ENCODE measurements at places on chromosomes 4 and X. TPM values are rescaled to one million over a fixed set of nuclear protein-coding genes. Genes with fewer than 3 reads are reported as not detected.

The ZNF185 gene
- 98.2 TPM for total RNA-seq

The FAAH2 gene
- total RNA-seq, result 10.6 TPM

The DCAF4L1 gene
- total RNA-seq, result not detected

The PDLIM3 gene
- total RNA-seq, result 148 TPM

The ARMCX1 gene
- total RNA-seq, result 28.5 TPM

- no peaks in the 10 kb centered on the region for H3K4me1 ChIP-seq
- no peaks in the 10 kb centered on the region for H3K36me3 ChIP-seq
- no peak overlapping the region for H3K27ac ChIP-seq
- H3K4me3 ChIP-seq, result no peak overlapping the region
- DNase-seq, result no peak
- no peaks in the 10 kb centered on the region for H3K27me3 ChIP-seq
These were observed 94.1 kb upstream of the ACSL4 start for GRCh38 chrX:109826954-109827708.

GRCh38 chrX:19647731-19648588 lies 132.7 kb upstream of the MAP3K15 start:
- H3K36me3 ChIP-seq, result no peaks in the 10 kb centered on the region
- no peak overlapping the region for H3K27ac ChIP-seq
- H3K27me3 ChIP-seq, result no peaks in the 10 kb centered on the region
- H3K4me3 ChIP-seq, result no peak overlapping the region
- no peaks in the 10 kb centered on the region for H3K4me1 ChIP-seq

DNA sequence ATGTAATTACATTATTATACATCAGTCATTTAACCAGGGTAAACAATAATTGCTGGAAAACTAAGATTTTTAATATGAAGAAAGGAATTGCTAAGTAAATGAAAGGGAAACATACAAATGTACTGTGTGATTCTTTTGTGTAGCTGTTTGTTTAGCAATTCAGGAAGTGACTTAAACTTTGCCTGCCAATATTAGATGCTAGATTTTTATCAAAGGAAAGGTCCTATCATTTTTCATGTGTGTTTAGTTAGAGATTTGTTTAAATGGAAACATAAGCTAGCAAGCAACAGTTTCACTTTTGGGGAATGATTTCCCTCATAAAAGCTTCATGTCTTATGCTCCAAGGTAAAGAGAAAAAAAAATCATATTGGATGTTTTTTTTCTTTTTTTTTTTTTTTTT lies 95.1 kb upstream of the LIMCH1 start:
- peaks cover 9% of the 10 kb centered on the region for H3K4me1 ChIP-seq
- H3K4me3 ChIP-seq, result no peak overlapping the region
- H3K36me3 ChIP-seq, result no peaks in the 10 kb centered on the region
- DNase-seq, result no peak

- no peaks in the 10 kb centered on the region for H3K36me3 ChIP-seq
- no peaks in the 10 kb centered on the region for H3K27me3 ChIP-seq
- H3K27ac ChIP-seq, result no peak overlapping the region
- no peak overlapping the region for H3K4me3 ChIP-seq
- DNase-seq, result no peak
These were observed 1.4 kb downstream of the TREX2 start for GRCh38 chrX:153444333-153445011.

DNA sequence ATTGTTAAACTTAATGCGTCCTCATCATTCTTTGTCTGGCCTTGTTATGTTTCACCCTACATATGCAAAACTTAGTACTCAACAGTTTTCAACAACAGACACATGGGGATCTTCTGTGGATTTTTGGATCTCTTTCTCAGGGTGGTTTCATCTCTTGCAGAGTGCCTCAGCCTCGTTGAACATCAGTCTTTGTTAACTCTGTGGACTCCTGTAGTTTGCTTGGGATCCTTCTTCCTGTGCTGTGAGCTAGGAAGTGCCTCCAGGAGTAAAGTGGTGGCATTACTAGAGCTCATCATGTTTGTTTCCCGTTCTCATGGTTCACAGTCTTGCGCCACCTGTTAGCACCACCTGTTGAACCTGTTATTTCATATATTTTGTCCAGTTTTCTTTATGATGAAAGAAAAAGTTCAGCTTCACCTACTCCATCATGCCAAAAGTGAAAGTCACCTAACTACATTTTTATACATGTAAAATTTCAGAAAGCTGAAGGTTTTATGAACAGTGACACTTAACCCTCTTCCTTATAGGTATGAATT lies 27.5 kb upstream of the NDUFC1 start:
- H3K4me1 ChIP-seq, result peaks cover 5% of the 10 kb centered on the region
- H3K36me3 ChIP-seq, result peaks cover 13% of the 10 kb centered on the region
- DNase-seq, result no peak
- no peak overlapping the region for H3K27ac ChIP-seq

- H3K27me3 ChIP-seq, result no peaks in the 10 kb centered on the region
- no peaks in the 10 kb centered on the region for H3K4me1 ChIP-seq
- no peak overlapping the region for H3K4me3 ChIP-seq
- no peak overlapping the region for H3K27ac ChIP-seq
- no peaks in the 10 kb centered on the region for H3K36me3 ChIP-seq
These were observed 33.6 kb upstream of the JADE1 start for GRCh38 chr4:128775916-128776315.

DNA sequence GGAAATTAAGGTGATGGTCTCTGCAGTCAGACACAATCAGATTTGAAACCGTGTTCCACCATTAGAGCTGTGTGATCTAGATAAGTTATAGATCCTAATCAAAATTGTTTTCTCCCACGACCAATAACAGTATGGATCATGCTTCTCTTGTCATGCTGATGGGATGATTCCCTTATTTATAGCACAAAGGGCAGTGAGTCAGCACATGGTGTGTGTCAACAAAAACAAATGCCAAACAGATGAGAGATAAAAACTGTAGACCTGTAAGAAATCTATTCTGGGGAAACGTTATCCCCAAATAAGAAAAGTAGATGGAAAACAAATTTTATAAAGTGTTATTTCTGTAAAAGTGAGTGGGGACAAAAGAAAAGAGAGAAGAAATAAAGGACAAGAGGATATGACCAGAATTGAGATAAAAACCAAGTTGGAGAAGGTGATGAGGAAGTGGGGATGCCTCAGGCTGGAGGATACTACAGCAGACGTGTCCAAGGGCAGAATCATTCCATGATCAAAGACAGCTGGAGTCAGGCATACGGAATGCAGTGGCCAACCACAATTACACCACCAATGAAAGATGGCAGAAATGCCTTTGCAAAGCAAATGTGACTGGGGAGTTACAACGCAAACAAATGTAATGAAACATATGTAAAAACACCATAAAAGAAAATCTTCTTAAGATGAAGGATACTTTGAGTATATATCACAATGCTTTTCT lies 377.8 kb upstream of the PRKX start:
- H3K27ac ChIP-seq, result no peak overlapping the region

- DNase-seq, result no peak
- H3K4me3 ChIP-seq, result no peak overlapping the region
- H3K4me1 ChIP-seq, result peaks cover 8% of the 10 kb centered on the region
- no peak overlapping the region for H3K27ac ChIP-seq
These were observed 308.5 kb downstream of the CAMK2D start for GRCh38 chr4:113452868-113453620.

- H3K4me3 ChIP-seq, result no peak overlapping the region
- H3K4me1 ChIP-seq, result no peaks in the 10 kb centered on the region
- H3K27me3 ChIP-seq, result no peaks in the 10 kb centered on the region
- no peak overlapping the region for H3K27ac ChIP-seq
- no peak for DNase-seq
These were observed 766.5 kb downstream of the C4orf33 start for GRCh38 chr4:129862461-129862860.

DNA sequence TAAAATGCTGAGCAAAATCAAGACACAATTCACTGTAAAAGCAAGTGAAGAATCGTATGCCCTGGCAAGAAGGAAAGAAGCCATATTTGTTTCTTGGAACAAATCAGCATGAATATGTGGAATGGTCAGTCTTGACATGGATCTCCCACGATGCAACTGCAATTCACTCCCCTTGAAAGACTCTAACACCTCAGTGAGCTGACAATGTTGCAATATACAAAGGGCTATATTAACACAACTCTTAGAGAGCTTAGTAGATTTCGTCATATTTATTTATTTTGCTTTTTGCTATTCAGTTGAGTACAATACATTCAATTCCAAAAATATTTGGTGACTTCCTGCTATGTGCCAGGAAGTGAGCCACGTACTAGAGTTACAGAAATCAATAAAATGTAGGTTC lies 14.7 kb downstream of the OR13H1 start:
- no peaks in the 10 kb centered on the region for H3K27me3 ChIP-seq
- no peaks in the 10 kb centered on the region for H3K4me1 ChIP-seq
- no peak overlapping the region for H3K27ac ChIP-seq

- no peak for DNase-seq
- no peaks in the 10 kb centered on the region for H3K4me1 ChIP-seq
- no peak overlapping the region for H3K4me3 ChIP-seq
- H3K36me3 ChIP-seq, result no peaks in the 10 kb centered on the region
These were observed 78.0 kb downstream of the EIF4E start for GRCh38 chr4:98850937-98851336.

- no peak overlapping the region for H3K4me3 ChIP-seq
- no peak for DNase-seq
- no peak overlapping the region for H3K27ac ChIP-seq
These were observed 70.8 kb upstream of the PACRGL start for GRCh38 chr4:20629186-20630106.

DNA sequence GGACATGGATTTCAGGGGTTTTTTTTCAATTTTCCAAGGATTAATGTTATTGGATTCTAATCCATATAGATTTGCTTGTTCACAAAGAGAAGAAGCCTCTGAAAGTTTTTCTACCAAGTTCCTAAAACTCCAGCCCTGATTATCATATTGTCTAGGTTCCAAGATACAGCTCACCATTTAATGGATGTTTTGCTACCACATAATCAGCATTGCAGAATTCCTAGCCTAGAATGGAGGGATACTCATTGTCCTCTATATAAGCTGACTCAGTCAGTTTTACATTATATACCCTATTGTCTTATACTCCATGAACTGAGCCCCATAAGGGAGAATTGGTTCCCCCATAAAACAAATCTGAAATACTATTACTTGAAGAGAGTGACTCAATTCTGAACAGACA lies 664.7 kb upstream of the FAM241A start:
- H3K36me3 ChIP-seq, result no peaks in the 10 kb centered on the region
- H3K4me1 ChIP-seq, result no peaks in the 10 kb centered on the region
- no peak overlapping the region for H3K4me3 ChIP-seq
- DNase-seq, result no peak

- no peak overlapping the region for H3K4me3 ChIP-seq
- no peaks in the 10 kb centered on the region for H3K4me1 ChIP-seq
- DNase-seq, result no peak
- H3K36me3 ChIP-seq, result no peaks in the 10 kb centered on the region
These were observed 113.7 kb downstream of the BMP15 start for GRCh38 chrX:51024106-51024696.

DNA sequence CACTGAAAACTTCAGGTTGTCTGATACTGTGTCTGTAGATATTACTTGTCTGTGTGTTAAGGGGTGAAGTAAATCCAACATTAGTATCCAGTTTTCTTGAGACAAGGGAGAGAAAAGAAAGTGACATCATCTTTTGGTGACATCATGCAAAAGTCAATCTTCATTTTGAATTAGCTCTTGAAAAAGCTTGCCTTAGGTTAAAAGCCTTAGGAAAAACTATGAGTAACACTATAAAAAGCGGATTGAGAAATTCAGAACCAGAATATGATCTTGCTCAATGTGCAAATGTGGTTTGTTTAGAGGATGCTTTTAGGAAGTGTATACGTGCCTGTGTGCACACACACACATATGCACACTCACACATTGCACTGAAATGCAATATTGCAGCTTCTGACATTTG lies 345.8 kb upstream of the CASK start:
- no peak overlapping the region for H3K4me3 ChIP-seq
- no peaks in the 10 kb centered on the region for H3K4me1 ChIP-seq
- H3K27me3 ChIP-seq, result no peaks in the 10 kb centered on the region

- H3K27me3 ChIP-seq, result no peaks in the 10 kb centered on the region
- H3K4me3 ChIP-seq, result no peak overlapping the region
- DNase-seq, result no peak
- no peak overlapping the region for H3K27ac ChIP-seq
- no peaks in the 10 kb centered on the region for H3K36me3 ChIP-seq
These were observed 151.4 kb upstream of the STX18 start for GRCh38 chr4:4693258-4693657.

- peaks cover 10% of the 10 kb centered on the region for H3K4me1 ChIP-seq
- no peaks in the 10 kb centered on the region for H3K36me3 ChIP-seq
- H3K27me3 ChIP-seq, result no peaks in the 10 kb centered on the region
- DNase-seq, result no peak
- H3K27ac ChIP-seq, result no peak overlapping the region
These were observed 57.1 kb downstream of the RELL1 start for GRCh38 chr4:37628977-37629609.

- H3K27me3 ChIP-seq, result no peaks in the 10 kb centered on the region
- H3K4me3 ChIP-seq, result no peak overlapping the region
- H3K36me3 ChIP-seq, result no peaks in the 10 kb centered on the region
- H3K27ac ChIP-seq, result no peak overlapping the region
- DNase-seq, result peak; percentile 92
These were observed 38.8 kb downstream of the SEPTIN6 start for GRCh38 chrX:119654112-119654531.

GRCh38 chrX:63934160-63934559 lies 149.1 kb upstream of the ARHGEF9 start:
- DNase-seq, result no peak
- H3K27ac ChIP-seq, result no peak overlapping the region
- H3K4me3 ChIP-seq, result no peak overlapping the region
- H3K27me3 ChIP-seq, result no peaks in the 10 kb centered on the region

DNA sequence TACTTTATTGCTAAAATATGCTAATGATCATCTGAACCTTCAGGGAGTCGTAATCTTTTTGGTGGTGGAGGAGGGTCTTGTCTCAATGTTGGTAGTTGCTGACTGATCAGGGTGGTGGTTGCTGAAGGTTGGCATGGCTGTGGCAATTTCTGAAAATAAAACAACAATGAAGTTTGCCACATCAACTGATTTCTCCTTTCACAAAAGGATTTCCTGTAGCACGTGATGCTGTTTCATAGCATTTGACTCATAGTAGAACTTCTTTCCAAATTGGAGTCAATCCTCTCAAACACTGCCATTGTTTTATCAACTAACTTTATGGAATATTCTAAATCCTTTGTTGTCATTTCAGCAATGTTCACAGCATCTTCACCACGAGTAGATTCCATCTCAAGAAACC lies 19.3 kb downstream of the DDIT4L start:
- H3K36me3 ChIP-seq, result no peaks in the 10 kb centered on the region
- no peaks in the 10 kb centered on the region for H3K4me1 ChIP-seq
- H3K4me3 ChIP-seq, result no peak overlapping the region

GRCh38 chr4:163482190-163482589 lies 8.6 kb upstream of the TKTL2 start:
- no peak for DNase-seq
- no peak overlapping the region for H3K4me3 ChIP-seq
- H3K27ac ChIP-seq, result no peak overlapping the region
- no peaks in the 10 kb centered on the region for H3K36me3 ChIP-seq
- H3K4me1 ChIP-seq, result no peaks in the 10 kb centered on the region
- no peaks in the 10 kb centered on the region for H3K27me3 ChIP-seq

- H3K36me3 ChIP-seq, result no peaks in the 10 kb centered on the region
- DNase-seq, result no peak
- H3K27me3 ChIP-seq, result no peaks in the 10 kb centered on the region
These were observed 39.4 kb downstream of the ZCCHC12 start for GRCh38 chrX:118862979-118863378.

GRCh38 chr4:31125061-31125460 lies 404.9 kb downstream of the PCDH7 start:
- no peak overlapping the region for H3K27ac ChIP-seq
- no peaks in the 10 kb centered on the region for H3K36me3 ChIP-seq
- no peaks in the 10 kb centered on the region for H3K4me1 ChIP-seq
- H3K4me3 ChIP-seq, result no peak overlapping the region

GRCh38 chrX:107718156-107718621 lies 57.4 kb downstream of the TSC22D3 start:
- peak overlapping the region; percentile 98 for H3K27ac ChIP-seq
- H3K4me1 ChIP-seq, result peaks cover 22% of the 10 kb centered on the region
- no peak for DNase-seq
- H3K27me3 ChIP-seq, result no peaks in the 10 kb centered on the region
- peaks cover 27% of the 10 kb centered on the region for H3K36me3 ChIP-seq
